Endothelial cell (in vitro differentiated cells): ENCODE measurements at places on chromosomes 5 and 9.

DNA sequence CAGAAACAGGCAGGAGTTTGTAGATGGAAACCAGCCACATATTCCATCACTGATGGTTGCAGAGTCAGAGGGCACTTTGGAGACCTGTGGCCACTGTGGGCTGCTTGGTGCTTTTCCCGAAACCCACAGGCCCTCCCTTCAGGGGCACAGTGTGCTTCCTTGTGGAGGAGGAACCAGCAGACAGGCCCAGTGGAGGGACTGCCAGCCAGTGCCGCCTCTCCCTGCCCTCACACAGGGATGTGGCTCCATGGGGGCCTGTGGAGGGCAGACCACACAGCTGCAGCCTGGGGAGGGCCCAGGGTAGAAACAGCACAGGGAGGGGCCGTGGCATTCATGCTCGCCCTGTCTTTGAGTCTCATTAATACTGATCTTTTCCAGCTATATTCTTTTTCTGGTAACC is 35.2 kb downstream of the CEP72 start:
- DNase-seq = no peak

- DNase-seq = no peak
These were observed 203.0 kb upstream of the VLDLR start for GRCh38 chr9:2418619-2419018.

GRCh38 chr5:72268753-72269410 is 51.2 kb downstream of the MRPS27 start:
- DNase-seq = peak; percentile 61

GRCh38 chr5:2184026-2184366 is 301.3 kb upstream of the IRX4 start:
- DNase-seq = no peak

- no peak for DNase-seq
These were observed 40.0 kb downstream of the AMBP start for GRCh38 chr9:114037961-114038723.

- no peak for DNase-seq
These were observed 147.1 kb downstream of the CDH10 start for GRCh38 chr5:24497591-24498157.

- no peak for DNase-seq
These were observed 769.6 kb upstream of the C9orf72 start for GRCh38 chr9:28342815-28343338.
